ENCODE measurements at places on chromosomes 2 and 18.

GRCh38 chr2:190365499-190366204 is 22.3 kb downstream of the INPP1 start:
- no peaks in the 10 kb centered on the region for H3K27me3 ChIP-seq
- no peak overlapping the region for H3K4me3 ChIP-seq
- no peak overlapping the region for H3K27ac ChIP-seq
- peaks cover 10% of the 10 kb centered on the region for H3K36me3 ChIP-seq
- no peak for DNase-seq

- peaks cover 13% of the 10 kb centered on the region for H3K36me3 ChIP-seq
- no peak for DNase-seq
- H3K4me3 ChIP-seq = no peak overlapping the region
- no peak overlapping the region for H3K27ac ChIP-seq
- H3K4me1 ChIP-seq = peaks cover 4% of the 10 kb centered on the region
- H3K27me3 ChIP-seq = no peaks in the 10 kb centered on the region
These were observed 12.7 kb downstream of the TMEM177 start for GRCh38 chr2:119691651-119692245.

DNA sequence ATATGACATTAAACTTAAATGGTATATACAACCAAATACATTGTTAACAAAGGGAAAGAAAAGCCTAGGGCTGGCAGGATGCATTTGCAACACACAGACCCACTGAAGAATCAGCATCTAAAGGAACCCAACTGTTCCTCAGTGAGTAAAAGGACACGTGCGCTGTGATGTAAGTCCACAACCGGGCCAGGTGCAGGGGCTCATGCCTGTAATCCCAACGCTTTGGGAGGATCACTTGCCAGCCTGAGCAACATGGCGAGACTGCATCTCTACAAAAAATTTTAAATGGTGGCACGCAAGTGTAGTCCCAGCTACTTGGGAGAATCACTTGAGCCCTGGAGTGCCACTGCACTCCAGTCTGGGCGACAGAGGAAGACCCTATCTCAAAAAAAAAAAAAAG is 3.9 kb downstream of the DTNB start:
- peaks cover 22% of the 10 kb centered on the region for H3K4me1 ChIP-seq
- peaks cover 7% of the 10 kb centered on the region for H3K27me3 ChIP-seq
- no peak overlapping the region for H3K27ac ChIP-seq

DNA sequence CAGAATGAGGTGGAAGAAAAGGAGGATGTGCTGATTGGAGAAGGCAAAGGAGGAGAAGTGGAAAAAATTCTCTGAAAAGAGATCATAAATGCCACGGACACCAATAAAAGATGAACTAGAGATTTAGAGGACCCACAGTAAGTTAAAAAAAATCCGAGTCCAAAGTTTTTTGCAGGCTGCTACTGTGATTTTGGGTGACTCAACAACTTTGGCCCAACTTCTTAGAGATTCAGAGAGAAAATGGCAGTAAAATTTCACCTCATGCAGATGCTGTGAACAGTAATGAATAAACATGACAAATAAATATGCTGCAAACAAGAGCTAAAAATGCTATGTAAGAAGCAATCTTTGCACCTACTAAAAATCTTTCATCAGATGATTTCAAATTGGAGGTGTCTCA is 176.9 kb upstream of the SESTD1 start:
- H3K4me3 ChIP-seq = no peak overlapping the region
- peaks cover 16% of the 10 kb centered on the region for H3K27me3 ChIP-seq
- H3K27ac ChIP-seq = no peak overlapping the region

- no peak overlapping the region for H3K27ac ChIP-seq
- H3K4me1 ChIP-seq = no peaks in the 10 kb centered on the region
- DNase-seq = peak; percentile 18
- H3K27me3 ChIP-seq = no peaks in the 10 kb centered on the region
These were observed 141.0 kb downstream of the ADCYAP1 start for GRCh38 chr18:1045658-1046057.

DNA sequence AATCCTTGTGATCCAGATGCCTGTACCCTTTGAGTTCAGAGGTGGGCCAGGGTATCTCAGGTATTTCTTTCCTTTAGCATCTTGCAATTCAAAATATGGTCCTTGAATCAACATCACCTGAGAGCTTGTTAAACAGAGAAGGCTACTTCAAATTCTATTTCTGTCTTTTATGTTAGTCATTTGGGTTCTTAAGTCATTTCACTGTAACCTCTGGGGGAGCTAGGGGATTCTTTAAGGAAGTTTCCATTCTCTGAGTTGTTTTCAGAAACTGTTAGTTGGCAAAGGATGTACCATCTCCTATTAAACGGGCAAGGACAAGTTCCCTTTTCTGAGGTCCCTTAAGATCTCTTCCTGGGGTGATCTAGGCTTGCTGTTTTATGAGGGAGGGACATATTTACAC is 16.6 kb downstream of the CFLAR start:
- H3K4me3 ChIP-seq = peak overlapping the region; percentile 81
- peaks cover 72% of the 10 kb centered on the region for H3K36me3 ChIP-seq
- H3K4me1 ChIP-seq = peaks cover 47% of the 10 kb centered on the region
- DNase-seq = no peak

- H3K27me3 ChIP-seq = no peaks in the 10 kb centered on the region
- no peak for DNase-seq
- H3K4me1 ChIP-seq = no peaks in the 10 kb centered on the region
- no peak overlapping the region for H3K27ac ChIP-seq
- no peaks in the 10 kb centered on the region for H3K36me3 ChIP-seq
These were observed 57.8 kb upstream of the GPR45 start for GRCh38 chr2:105183555-105184323.

- no peaks in the 10 kb centered on the region for H3K36me3 ChIP-seq
- no peak overlapping the region for H3K4me3 ChIP-seq
- no peaks in the 10 kb centered on the region for H3K27me3 ChIP-seq
- no peak overlapping the region for H3K27ac ChIP-seq
- no peak for DNase-seq
- no peaks in the 10 kb centered on the region for H3K4me1 ChIP-seq
These were observed 206.1 kb downstream of the RAB3GAP1 start for GRCh38 chr2:135258193-135258592.

DNA sequence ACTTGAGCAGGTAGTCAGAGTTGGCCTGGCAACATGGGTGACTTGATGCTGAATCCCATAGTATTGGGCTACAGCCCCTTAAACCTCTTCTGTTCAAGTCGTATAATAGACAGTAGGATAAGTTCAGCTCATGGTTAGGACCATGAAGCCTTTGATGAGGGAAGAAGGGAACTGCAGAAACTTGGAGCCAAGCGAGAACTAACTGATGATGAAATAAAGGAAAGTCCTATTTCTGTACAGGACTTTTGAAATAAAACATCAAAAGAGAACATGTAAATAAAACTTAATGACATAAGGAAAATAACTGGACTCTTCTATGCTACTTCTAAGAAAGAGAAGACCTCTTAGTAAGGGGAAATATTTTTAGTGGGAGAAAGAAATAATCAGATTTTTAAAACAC is 51.2 kb upstream of the UGP2 start:
- H3K27ac ChIP-seq = no peak overlapping the region
- H3K4me3 ChIP-seq = no peak overlapping the region
- peaks cover 3% of the 10 kb centered on the region for H3K4me1 ChIP-seq
- no peaks in the 10 kb centered on the region for H3K36me3 ChIP-seq
- DNase-seq = no peak

GRCh38 chr2:145464866-145465265 is 944.9 kb upstream of the ZEB2 start:
- DNase-seq = no peak
- H3K27ac ChIP-seq = no peak overlapping the region
- H3K27me3 ChIP-seq = peaks cover 2% of the 10 kb centered on the region
- H3K36me3 ChIP-seq = no peaks in the 10 kb centered on the region

GRCh38 chr2:98564541-98565132 is 43.7 kb downstream of the COA5 start:
- peaks cover 20% of the 10 kb centered on the region for H3K4me1 ChIP-seq
- peaks cover 58% of the 10 kb centered on the region for H3K36me3 ChIP-seq
- H3K4me3 ChIP-seq = no peak overlapping the region
- no peaks in the 10 kb centered on the region for H3K27me3 ChIP-seq
- H3K27ac ChIP-seq = no peak overlapping the region

DNA sequence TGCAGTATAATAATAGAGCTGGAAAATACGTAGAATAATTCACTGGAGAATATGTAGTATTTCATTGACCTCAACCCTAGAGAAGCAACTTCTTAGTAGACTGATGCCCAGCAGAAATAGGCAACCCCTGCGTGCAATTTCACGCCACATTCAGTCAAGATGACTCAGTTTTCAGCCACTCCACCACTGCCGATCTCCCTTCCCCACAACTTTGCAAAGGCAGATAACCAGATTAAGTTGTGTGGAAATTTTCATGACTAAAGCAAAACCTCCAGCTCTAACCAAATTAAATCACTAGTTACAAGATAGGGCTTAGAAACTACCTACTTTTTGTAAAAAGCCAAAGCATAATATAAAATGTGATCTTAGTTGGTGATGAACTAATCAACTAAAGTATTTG is 63.3 kb upstream of the STK17B start:
- H3K4me3 ChIP-seq = peak overlapping the region; percentile 9
- peaks cover 83% of the 10 kb centered on the region for H3K4me1 ChIP-seq
- DNase-seq = peak; percentile 87
- no peaks in the 10 kb centered on the region for H3K27me3 ChIP-seq
- peak overlapping the region; percentile 72 for H3K27ac ChIP-seq
- H3K36me3 ChIP-seq = peaks cover 13% of the 10 kb centered on the region

DNA sequence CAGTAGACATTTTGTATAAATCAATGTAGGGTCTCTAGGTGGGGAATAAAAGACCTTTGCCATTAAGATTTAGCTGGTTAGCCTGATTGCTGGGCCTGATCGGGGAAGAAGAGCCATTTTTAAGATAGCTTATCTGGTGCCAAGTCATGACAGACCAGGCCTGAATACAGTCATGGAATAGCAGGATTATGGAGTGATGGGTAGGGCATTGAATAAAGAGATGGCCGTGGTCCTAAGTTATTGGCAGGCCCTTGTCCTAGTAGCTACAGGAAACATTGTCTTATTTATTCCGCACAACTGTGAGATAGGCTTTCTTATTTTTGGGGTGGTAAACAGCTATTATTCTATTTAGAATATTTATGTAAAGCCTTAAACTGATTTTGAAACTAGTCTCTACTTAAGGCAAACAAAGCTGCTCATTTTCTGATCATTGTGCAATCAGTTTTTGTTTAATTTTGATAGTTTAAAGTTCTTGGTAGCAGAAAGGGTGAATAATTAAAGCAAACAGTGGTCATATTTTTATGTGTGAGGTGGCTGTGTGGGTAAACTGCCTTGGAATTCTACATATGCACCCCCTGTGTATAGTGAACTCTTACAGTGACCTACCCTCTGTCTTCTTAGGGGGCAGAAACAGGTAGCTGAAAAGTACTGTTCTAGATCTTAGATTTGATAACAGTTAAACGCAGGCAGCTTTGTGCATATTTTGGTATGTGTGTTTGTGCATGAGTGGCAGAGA is 22.6 kb downstream of the ZNF236 start:
- peaks cover 9% of the 10 kb centered on the region for H3K4me1 ChIP-seq
- no peak for DNase-seq
- no peak overlapping the region for H3K4me3 ChIP-seq
- H3K27ac ChIP-seq = no peak overlapping the region

DNA sequence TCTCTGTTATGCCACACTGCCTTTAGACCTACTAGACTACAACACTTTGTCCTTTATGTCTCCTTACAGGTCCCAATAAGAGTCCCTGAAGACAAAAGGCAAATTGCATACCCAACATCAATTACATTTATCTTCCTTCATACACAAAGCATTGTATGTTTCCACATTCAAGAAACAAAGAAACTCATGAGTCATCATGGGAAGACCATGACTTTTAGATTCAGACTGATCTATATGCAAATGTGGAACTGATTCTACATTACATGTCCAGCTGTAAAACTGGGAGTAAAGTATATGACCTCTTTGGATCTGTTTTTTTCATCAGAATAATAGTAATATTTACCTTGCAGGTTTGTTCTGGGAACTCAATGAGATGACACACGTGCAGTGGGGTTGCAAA is 25.2 kb upstream of the HNMT start:
- H3K4me1 ChIP-seq = no peaks in the 10 kb centered on the region
- no peaks in the 10 kb centered on the region for H3K36me3 ChIP-seq
- H3K4me3 ChIP-seq = no peak overlapping the region
- no peak overlapping the region for H3K27ac ChIP-seq
- no peaks in the 10 kb centered on the region for H3K27me3 ChIP-seq

DNA sequence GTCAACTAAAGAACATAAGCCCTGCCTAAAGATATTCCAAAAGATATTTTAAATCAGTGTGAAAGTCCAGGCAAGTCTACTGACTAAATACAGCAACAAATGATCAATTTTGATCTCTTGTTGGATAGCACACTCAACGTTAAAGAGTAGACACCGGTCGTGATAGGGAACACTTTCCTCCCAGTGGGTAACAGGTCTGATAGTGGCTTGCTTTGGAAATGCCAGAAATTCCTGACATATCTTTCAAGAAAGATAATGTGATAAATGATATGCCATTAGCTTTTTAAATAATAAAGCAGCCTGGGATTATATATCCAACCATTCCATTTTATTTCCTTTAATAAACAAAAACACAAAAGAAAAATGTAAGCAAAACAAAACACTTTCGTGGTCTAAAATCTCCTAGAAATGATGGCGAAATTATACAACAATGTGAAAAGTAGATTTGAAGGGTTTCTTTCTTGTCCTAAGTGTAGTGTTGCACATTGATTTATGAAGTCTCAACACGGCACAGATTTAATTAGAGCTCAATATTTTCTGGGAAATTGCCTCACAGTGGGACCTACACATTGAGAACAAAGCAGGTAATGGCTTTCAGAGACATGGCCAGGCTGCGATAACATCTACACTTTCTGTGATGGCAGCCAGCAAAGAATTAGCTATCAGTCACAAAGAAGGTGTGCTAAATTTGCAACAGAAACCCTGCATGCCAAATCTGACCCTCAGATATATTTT is 158.6 kb downstream of the PPP1R1C start:
- DNase-seq = no peak
- no peaks in the 10 kb centered on the region for H3K4me1 ChIP-seq
- H3K27me3 ChIP-seq = peaks cover 7% of the 10 kb centered on the region
- no peak overlapping the region for H3K27ac ChIP-seq
- H3K4me3 ChIP-seq = no peak overlapping the region
- H3K36me3 ChIP-seq = no peaks in the 10 kb centered on the region

DNA sequence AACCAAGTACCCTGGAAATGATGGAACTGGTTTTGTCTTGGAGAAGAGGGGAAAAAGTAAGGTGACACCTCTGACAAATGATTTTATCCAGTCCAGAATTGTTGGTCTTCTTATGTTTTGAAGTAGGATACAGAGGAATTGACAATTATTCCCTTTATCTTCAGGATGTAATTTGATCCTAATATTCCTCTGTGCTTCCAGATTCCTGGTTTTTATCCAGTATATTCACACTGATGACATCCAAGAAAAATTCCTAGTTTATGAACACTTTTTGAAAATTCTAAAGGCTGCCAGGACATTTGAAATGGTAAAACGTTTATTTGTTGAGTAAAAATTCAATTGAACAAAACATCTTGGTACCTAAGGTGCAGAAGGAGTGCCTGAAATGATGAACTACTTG is 22.2 kb upstream of the ETAA1 start:
- H3K4me1 ChIP-seq = no peaks in the 10 kb centered on the region
- DNase-seq = no peak
- H3K27ac ChIP-seq = no peak overlapping the region

- peaks cover 14% of the 10 kb centered on the region for H3K36me3 ChIP-seq
- DNase-seq = no peak
- peak overlapping the region; percentile 96 for H3K4me3 ChIP-seq
- peaks cover 21% of the 10 kb centered on the region for H3K4me1 ChIP-seq
- H3K27ac ChIP-seq = peak overlapping the region; percentile 93
- H3K27me3 ChIP-seq = no peaks in the 10 kb centered on the region
These were observed 607 bp upstream of the TSN start for GRCh38 chr2:121754851-121755236.

- H3K4me1 ChIP-seq = no peaks in the 10 kb centered on the region
- no peak overlapping the region for H3K4me3 ChIP-seq
- no peak for DNase-seq
These were observed 130.8 kb upstream of the NT5C1B start for GRCh38 chr2:18719978-18720775.

Measured in activated CD4-positive, alpha-beta T cell treated with anti-CD3 and anti-CD28 coated beads, Interleukin-2, amount 10 ng/mL, durations not matched to agents 24 days and 14 days (primary cell).